Activated CD4-positive, alpha-beta memory T cell treated with anti-CD3 and anti-CD28 coated beads, Interleukin-2, amount 10 ng/mL, durations not matched to agents 7 days and 5 days (primary cell): ENCODE measurements at places on chromosomes 5 and 9. TPM values are rescaled to one million over a fixed set of nuclear protein-coding genes. Genes with fewer than 3 reads are reported as not detected.

SUSD1 gene
- total RNA-seq = 18.4 TPM

IPO11 gene
- total RNA-seq = 23.8 TPM

PHF24 gene
- total RNA-seq = not detected

GTF2H2C gene
- 29.5 TPM for total RNA-seq

DNAI1 gene
- total RNA-seq = not detected

PDLIM4 gene
- not detected for total RNA-seq

DNA sequence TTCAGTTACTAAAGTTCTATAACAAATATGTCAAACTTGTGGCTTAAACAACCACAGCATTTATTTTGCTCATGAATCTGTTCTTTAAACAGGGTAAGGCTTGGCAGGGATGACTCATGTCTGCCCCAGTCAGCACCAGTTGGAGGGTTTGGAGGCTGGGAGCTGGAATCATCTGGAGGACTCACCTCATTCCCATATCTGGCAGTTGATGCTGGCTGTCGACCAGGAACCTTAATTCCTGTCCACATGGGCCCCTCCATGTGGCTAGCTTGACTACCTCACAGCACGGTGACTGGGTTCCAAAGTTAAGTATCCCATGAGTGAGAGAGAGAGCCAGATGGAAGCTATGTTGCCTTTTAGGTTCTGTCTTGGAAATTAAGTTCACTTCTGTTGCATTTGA is 13.8 kb upstream of the CCL28 start:
- no peak overlapping the region for H3K4me3 ChIP-seq
- H3K27me3 ChIP-seq = no peaks in the 10 kb centered on the region
- no peak overlapping the region for H3K27ac ChIP-seq
- no peaks in the 10 kb centered on the region for H3K4me1 ChIP-seq

GRCh38 chr9:109010746-109011145 is 2.6 kb downstream of the CTNNAL1 start:
- H3K36me3 ChIP-seq = no peaks in the 10 kb centered on the region
- peak; percentile 79 for DNase-seq
- no peak overlapping the region for H3K4me3 ChIP-seq
- H3K27ac ChIP-seq = peak overlapping the region; percentile 41

DNA sequence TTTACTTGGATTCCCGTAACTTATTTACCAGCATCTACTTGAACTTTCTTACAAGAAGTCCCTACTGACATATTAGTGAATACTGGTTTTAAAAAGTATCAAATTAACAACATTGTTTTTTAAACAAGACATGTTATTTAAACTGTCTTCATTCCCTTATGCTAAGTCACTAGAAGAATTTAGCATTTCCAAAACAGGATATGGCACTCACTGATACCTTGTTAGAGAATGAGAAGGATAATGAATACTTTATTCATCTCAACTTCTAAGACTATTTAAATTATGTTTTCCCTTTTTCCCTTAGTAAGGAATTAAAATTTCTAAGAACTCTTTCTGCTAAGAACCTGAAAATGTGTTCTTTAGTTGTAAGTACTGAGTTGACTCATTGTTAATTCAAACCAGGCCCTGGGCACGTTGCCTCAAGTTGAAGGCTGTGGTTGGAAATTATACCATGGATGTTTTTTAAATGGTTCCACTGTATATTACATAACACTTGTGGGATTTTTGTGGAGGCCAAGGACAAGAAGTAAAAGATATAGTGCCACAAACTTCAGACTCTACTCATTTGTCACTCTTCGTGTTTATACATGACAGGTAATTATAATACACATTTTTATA is 219.0 kb upstream of the EDIL3 start:
- no peak overlapping the region for H3K27ac ChIP-seq
- H3K4me1 ChIP-seq = no peaks in the 10 kb centered on the region
- DNase-seq = no peak

- peak overlapping the region; percentile 44 for H3K27ac ChIP-seq
- DNase-seq = no peak
- H3K4me1 ChIP-seq = peaks cover 39% of the 10 kb centered on the region
- H3K36me3 ChIP-seq = peaks cover 33% of the 10 kb centered on the region
- H3K4me3 ChIP-seq = no peak overlapping the region
- H3K27me3 ChIP-seq = no peaks in the 10 kb centered on the region
Measured at GRCh38 chr5:154047324-154047723, 8.6 kb downstream of the MFAP3 start.

DNA sequence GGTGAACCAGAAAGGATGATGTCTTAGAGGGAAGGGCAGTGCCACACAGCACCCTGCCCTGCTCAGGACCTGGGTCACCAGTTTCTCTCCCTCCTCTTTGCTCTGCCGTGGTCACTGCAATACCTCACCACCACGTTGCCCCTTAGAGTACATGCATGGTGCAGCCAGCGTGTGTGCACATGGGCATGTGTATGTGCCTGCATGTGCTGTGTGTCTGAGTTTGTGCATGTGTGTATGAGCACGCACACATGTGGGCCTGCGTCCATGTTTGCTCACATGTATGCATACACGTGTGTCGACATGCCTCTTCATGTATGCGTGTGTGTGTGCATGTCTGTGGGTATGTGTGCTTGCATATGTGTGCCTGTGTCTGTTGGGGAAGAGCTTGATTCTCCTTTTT is 41.5 kb upstream of the SEMA4D start:
- no peaks in the 10 kb centered on the region for H3K27me3 ChIP-seq
- no peak for DNase-seq
- H3K36me3 ChIP-seq = no peaks in the 10 kb centered on the region

DNA sequence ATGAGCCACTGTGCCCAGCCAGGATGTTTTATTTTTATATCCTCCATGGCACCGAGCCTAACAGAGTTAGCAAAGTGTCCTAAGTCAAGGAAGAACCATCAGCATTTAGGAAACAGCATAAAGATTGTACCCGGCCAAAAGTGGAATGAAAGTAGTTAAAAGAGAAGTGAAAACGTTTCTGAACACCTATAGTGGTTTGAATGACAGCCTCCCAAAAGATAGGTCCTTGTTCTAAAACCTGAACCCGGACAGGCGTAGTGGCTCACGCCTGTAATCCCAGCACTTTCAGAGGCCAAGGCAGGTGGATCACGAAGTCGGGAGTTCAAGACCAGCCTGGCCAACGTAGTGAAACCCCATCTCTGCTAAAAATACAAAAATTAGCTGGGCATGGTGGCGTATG is 37.4 kb downstream of the ZFAND5 start:
- no peak overlapping the region for H3K27ac ChIP-seq
- no peak for DNase-seq
- H3K4me1 ChIP-seq = no peaks in the 10 kb centered on the region
- H3K36me3 ChIP-seq = no peaks in the 10 kb centered on the region
- no peak overlapping the region for H3K4me3 ChIP-seq

DNA sequence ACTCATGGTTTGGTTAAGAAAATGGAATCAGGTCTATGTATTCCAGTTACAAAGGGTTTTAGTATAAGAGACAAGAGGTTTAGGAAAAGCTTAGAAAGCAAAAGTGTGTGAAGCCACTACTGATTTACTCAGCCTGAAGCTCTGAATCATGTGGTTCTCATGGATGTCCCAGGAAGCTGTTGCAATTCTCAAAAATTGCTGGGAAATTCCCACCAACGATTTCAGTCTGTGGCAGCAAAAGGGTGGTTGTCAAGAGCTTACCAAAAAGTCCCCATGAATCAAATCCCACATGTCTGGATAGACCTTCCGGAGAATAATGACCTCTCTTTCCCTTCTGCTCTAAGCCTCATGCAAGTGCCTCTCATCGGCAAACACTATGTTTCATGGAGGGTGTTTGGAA is 929.9 kb downstream of the TLE4 start:
- no peaks in the 10 kb centered on the region for H3K4me1 ChIP-seq
- H3K27ac ChIP-seq = no peak overlapping the region
- no peak overlapping the region for H3K4me3 ChIP-seq
- H3K36me3 ChIP-seq = no peaks in the 10 kb centered on the region
- DNase-seq = no peak
- H3K27me3 ChIP-seq = no peaks in the 10 kb centered on the region

GRCh38 chr5:54820346-54821134 is 164.9 kb downstream of the ESM1 start:
- no peaks in the 10 kb centered on the region for H3K36me3 ChIP-seq
- H3K27me3 ChIP-seq = peaks cover 35% of the 10 kb centered on the region
- H3K4me3 ChIP-seq = no peak overlapping the region
- no peak for DNase-seq
- H3K27ac ChIP-seq = no peak overlapping the region
- no peaks in the 10 kb centered on the region for H3K4me1 ChIP-seq

DNA sequence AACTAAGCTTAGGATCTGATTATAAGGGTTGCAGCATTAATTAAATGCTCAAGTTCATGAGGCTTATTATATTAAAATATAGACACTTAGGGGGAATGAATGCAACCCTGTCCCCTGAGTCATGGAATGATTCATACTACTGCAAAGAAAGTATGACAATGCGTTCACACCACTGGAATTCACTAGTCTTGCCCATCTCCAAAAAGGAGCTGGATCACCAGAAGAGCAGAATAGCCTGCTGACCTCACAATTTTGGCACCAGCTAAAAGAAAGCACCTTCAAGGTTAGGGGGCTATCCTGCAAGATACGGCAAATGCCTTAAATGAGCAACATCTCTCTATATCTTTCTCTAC is 32.0 kb upstream of the TMED7 start:
- peaks cover 33% of the 10 kb centered on the region for H3K27me3 ChIP-seq
- no peak for DNase-seq
- no peak overlapping the region for H3K4me3 ChIP-seq
- H3K4me1 ChIP-seq = no peaks in the 10 kb centered on the region
- no peaks in the 10 kb centered on the region for H3K36me3 ChIP-seq
